ENCODE measurements at places on chromosomes 16 and 17.

GRCh38 chr17:45718791-45719190 lies 65.3 kb upstream of the CRHR1 start:
- no peak for DNase-seq

GRCh38 chr17:64040206-64040605 lies 19.8 kb upstream of the ICAM2 start:
- DNase-seq, result no peak

GRCh38 chr16:68490829-68491575 lies 42.7 kb upstream of the SMPD3 start:
- no peak for DNase-seq

DNA sequence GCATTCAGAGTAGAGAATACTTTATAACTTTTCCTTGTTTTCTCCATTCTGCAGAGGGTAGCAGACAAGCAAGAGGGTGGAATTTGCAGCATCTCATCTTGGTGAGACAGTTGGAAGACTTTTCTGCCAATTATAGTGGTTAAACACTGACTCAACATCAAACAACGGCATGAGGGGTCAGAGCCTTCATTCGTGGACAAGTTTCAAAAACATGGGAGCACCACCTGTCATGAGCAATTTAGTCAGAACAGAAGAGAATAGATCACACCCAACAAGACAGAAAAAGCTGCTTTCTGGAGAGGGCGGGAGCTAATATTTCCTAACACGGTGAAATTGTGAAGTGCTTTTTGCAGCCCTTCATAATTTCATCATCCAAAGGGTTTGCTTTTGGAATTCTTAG lies 17.9 kb upstream of the ZNF652 start:
- DNase-seq, result no peak

DNA sequence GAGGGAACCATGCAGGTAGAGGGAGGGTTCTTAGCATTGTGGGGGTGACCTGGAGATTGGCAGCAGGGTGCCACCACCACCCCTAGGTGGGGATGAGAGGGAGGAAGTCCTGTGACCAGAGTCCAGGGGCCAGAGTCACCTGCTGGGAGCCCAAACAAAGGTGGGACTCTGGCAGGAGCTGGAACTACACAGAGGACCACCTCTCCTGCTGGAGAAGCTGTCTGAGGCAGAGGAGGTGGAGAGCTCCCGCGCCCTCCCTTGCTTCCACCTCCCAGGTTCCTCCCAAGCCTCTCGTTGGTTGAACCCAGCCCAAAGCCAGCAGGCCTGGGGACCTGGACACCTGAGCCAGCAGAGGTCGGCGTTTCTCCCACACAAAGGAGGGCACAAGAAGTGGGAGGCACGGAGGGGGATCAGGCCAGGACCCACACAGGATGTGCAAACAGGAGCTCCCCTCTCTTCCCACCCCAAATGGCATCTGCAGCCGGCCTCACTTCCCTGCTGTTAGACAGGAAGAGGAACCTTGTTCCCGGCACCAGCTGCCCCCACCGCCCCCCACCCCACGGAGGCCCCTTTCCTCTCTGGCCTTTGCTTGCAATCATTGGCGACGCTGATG lies 154.6 kb downstream of the SEC14L1 start:
- DNase-seq, result no peak

Data from GM19239 (cell line).